ENCODE measurements at places on chromosomes 4 and X.

- DNase-seq: no peak
These were observed 45.8 kb upstream of the ARSJ start for GRCh38 chr4:114025176-114025777.

- no peak for DNase-seq
These were observed 113.8 kb upstream of the STIM2 start for GRCh38 chr4:26746802-26747213.

- no peak for DNase-seq
These were observed 343 bp downstream of the DACH2 start for GRCh38 chrX:86148594-86148993.

DNA sequence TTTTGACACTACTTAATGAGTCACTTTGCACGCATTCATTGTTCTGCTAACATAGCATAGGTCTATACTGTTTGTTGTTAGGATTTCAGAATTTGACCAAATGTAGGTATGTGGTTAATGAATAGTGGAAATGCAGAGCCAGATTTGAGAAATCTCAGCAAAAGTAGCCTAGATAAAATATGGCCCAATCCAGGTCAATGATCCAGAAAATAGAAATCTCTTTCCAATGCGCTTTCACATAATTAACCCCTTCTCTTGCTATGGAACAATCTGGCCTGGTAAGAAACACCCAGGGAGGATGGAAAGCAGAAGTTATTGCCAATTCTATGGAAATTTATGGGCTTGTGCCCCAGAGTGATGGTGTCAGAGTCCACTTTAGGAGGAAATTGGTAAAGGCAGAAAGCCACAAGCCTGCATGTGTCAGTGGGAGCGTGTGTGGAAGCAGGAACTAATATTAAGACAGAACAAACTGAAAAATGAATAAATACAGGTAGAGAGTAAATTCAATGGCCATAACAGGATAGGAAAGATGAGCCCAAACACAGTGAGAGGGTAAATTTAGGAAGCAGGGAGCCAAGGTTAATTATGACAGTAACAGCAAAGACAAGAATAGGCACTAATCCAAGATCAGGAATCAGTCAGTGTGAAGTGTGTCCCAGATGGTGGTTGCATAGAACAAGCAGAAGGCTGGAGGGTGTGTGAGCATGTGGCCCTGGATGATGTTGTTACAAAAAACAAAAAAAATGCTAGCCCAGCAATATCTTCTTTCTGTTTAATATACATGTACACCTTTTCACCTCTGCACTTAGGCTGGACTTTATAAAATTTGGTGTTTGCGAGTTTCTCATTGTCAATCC lies 102.9 kb downstream of the SYTL5 start:
- DNase-seq: no peak

GRCh38 chrX:2584251-2585157 lies 83.7 kb upstream of the DHRSX start:
- no peak for DNase-seq

GRCh38 chrX:48956728-48957414 lies 536 bp downstream of the OTUD5 start:
- no peak for DNase-seq

- DNase-seq: no peak
These were observed 23.3 kb downstream of the SHROOM3 start for GRCh38 chr4:76458297-76458696.

DNA sequence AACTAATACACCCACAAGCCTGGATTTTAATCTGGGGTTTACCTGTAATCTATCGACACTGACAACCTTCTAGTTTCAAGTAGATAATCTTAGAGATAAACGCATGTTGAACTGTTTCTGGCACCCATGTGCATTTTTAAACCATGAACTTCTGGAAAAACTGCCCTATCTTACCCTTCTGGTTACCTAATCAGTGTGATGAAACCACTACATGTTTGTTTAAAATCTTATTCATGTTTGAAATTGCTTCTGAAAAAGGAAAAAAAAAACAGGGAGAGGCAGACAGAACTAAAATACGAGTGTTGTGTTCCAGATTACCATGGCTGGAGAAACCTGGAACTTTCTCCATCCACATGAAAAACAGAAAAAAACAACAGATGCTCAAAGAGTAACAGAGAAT lies 139.3 kb downstream of the MID1IP1 start:
- no peak for DNase-seq

DNA sequence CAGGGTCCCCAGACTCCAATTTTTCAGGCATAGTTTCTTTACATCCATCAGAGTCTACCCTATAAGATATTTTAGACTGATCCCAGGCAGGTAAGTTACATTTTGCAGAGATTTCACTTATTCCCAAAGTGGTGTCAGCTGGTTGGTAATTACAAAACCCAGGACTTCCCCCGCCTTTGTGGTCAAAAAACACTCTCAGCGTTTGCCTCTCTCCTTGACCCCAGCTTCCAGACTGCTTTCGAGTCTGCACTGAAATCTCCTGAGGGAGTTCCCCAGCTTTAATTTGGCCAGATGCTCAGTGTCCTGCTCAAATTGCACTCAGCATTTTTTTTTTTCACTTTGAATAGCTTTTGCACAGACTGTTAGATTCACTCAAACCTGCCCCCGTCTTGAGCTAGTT lies 11.2 kb upstream of the AMOT start:
- DNase-seq: no peak

- DNase-seq: no peak
These were observed 20.1 kb upstream of the AP1S2 start for GRCh38 chrX:15874672-15875071.

DNA sequence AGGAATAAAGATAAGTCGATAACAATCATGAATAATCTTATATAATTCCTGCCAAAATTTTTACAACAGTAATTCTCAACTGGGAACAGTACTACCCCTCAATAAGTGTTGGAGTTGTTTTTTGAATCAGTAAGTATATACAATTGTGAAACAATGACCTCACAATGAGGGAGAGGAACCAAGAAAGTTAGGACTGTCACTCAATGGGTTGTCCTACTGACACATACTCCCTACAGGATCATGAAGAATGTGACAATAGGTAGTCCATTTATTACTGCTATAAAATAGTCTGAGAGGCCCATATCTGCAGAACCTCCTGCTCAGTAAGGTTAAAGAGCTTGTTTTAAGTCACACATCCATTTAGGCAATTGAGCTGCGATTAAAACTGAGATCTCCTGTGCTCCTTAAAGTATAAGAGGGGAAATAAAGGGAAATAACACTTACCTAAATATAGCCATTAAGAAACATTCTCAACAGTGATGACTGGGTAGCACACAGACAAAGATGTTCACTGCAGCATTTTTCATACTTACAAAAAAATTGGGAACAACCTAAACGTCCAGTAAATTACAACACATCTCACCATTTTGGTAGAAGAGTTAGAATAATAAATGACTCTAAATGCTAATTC lies 26.2 kb downstream of the FBXW7 start:
- DNase-seq: no peak

GRCh38 chr4:99324361-99324760 lies 3.2 kb upstream of the ADH1B start:
- no peak for DNase-seq

- no peak for DNase-seq
These were observed 543.5 kb downstream of the GABRG1 start for GRCh38 chr4:45580334-45580733.

- no peak for DNase-seq
These were observed 25.7 kb downstream of the ARL9 start for GRCh38 chr4:56531149-56531770.

DNA sequence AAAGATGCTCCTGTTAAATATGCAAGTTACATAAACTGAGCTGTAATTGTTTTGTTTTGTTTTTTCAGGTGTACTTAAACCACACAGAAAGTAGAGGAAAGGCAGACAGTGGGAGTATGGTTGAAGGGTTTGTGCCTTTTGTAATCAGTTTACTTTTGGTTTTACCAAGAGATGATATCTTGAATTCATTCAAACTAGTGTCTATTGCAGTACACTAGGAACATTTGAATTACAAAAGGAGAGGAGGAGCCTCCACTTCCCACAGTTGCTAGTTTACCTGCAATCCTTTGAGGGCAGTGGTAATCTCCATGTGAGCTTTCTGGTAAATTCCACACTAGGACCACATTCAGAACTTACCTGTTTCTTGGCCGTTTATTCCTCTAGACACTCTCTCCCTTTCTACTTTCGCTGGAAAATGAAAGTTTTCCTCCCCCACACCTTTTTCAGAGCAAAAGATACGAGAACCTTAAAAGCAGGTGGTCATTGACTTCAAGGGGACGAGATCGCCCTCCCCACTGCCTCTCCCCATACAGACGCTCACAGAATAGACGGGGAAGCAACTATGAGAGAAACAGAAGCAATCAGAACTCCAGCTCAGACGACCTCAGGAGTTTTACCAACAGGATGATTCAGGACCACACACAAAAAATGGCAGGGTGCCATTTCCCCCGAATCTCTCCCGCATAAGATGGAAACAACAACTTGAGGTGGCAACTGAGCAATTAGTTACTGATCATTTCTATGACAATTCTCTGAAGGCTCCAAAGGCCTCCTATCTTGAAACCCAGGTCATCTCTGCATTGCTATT lies 3.3 kb downstream of the RBM47 start:
- DNase-seq: no peak

DNA sequence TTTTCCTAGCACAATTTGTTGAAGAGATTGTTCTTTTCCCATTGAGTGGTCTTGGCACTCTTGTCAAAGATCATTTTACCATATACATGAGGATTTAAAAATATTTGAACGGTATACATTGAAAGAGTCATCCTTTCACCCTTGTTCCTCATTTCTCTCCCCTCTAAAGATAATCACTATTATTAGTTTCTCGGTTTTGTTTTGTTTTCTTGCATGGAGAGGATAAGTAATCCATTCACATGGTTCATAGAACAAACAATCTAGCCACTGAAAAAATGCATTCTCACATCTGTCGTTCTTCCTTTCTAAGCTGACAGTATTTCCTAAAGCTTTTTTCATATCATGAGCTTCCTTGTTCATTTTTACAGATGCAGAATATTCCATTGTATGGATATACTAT lies 39.2 kb upstream of the MSMO1 start:
- DNase-seq: no peak

DNA sequence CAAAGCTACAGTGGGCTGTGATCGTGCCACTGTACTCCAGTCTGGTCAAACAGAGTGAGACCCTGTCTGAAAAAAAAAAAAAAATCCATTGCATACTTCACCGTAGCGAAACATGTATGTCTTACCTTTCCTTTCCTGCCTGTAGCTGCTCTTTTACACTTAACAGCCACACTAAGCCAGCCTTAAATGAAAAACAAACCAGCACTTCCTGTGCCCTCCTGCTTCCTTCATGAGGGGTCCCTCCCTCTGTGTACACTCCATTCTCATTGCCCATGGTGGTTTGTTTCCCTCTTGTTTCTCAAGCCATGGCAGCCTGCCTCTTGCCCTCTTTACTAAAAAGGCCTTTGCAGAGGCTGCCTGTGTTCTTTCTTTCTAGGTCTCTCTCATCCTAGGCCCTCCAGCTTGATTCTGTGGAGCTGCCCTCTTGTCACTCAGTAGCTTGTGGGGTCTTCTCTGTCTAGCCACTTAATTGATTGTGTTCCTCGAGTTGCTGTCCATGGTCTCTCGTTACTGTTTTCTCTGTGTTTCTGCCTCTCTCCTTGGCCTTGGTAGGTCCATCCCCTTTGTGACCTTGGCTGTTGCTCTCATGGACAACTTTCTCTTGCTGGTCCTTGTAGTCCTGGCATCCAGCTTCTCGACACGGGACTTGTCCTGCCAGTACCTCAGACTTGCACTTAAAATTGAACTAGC lies 52.1 kb upstream of the MSANTD1 start:
- DNase-seq: no peak

DNA sequence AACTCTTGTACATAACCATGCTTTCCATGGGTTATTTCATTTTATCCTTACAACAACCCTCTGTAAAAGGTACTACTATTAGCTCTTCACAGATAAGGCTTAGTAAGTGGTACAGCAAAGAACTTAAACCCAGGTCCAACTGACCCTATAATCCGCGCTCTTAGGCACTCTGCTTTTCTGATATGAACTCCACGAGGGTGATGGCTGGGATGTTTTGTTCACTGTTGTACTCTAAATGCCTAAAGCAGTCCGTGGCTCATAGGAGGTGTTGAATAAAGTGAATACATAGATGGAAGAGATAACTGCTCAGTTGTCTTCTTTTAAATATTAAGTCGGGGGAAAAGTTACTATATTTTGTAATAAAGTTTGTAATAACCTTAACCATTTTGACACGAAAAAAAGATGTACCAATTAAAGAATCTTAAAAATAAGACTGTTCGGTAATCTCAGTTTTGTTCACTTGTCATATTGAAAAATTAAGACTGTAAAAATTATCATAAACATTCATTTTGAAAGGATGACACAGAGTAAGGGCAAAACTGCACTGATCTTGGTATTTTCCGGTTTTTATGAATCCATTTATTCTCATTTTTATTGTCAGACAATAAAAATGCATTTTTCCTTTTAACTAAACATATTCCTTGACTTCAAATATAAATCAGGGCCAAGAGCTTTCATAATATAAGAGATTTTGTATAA lies 166.5 kb downstream of the FBXW7 start:
- no peak for DNase-seq

DNA sequence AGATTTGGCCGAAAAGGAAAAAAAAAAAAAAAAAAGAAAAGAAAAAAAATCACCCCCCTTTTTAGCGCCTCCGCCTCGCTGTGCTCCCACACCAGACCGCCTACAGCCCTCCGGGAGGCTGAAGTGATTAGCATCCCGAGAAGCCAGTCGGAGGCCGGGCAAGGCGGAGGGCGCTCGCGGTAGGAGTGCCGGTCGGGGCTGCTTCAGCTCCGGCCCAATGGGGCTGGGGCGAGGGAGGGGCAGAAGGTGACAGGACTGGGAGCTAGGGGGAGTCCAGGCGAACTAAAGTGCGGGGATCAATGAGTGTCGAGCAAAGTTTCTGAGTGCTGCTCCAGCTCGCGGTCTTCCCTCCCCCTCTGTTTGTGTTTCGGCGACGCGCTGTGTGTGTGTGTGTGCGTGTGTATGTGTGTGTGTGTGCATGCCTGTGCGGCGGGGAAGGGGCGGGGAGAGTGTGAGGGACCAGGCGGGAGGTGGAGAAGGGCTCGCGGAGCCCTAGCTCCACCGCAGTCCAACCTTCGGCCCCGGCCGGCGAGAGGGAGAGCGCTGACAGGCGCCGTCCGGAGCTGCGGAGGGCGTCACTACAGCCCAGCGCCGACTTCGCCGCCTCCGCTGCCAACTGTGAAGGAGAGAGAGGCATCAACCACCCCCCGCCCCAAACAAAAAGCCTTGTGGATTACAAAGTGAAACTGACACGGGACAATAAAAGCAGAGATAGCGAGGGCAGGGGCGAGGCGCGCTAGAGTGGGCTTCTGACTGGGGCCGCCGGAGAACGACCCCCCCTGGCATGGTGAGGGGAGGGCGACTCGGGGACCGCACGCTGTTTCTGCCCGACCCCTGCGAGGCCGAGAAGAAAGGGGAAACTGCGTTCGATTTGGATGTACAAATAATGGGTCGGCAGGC lies at the start of gene FAT4:
TSS of gene FAT4 (plus strand) at position 280 of the 900 bp plus-strand sequence. CDS start 1,457 bp downstream, outside the sequence.
- no peak for DNase-seq

Measured in GF-D8 (cell line).